ENCODE measurements at places on chromosomes 3 and 15. TPM values are rescaled to one million over a fixed set of nuclear protein-coding genes. Genes with fewer than 3 reads are reported as not detected.

Gene GOLGA6L10
- total RNA-seq, result 0.33 TPM

Gene ALDH1L1
- total RNA-seq, result 39.9 TPM

Gene CATSPER2
- total RNA-seq, result 2.8 TPM

Gene P2RY12
- 2.9 TPM for total RNA-seq

Gene TRH
- total RNA-seq, result not detected

Gene WDR82
- total RNA-seq, result 101 TPM

Gene BOC
- 91.0 TPM for total RNA-seq

Gene BFSP2
- not detected for total RNA-seq

DNA sequence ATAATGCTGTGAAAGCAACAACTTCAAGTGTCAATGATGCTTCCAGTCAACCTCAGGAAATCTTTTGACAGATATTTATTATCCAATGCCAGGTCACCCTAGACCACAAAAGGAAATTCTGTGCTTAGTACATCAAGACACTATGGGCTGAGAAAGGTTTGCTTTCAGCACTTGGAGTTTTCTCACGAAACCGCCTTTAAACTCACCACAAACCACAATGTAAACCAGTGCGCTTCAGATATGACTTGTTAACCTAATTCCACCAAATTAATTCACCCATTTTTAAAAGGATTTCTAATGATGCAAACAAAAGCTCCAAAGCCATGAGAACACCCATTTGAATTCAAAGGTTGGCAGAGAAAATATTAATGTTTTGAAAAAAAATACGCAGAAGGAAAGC is 292.9 kb upstream of the NR2F2 start:
- no peaks in the 10 kb centered on the region for H3K27me3 ChIP-seq
- H3K36me3 ChIP-seq, result no peaks in the 10 kb centered on the region
- peaks cover under 1% of the 10 kb centered on the region for H3K4me1 ChIP-seq
- H3K4me3 ChIP-seq, result no peak overlapping the region
- H3K27ac ChIP-seq, result no peak overlapping the region
- DNase-seq, result peak; percentile 5

- no peaks in the 10 kb centered on the region for H3K27me3 ChIP-seq
- H3K27ac ChIP-seq, result no peak overlapping the region
- no peaks in the 10 kb centered on the region for H3K36me3 ChIP-seq
- H3K4me3 ChIP-seq, result no peak overlapping the region
Measured at GRCh38 chr3:114498539-114499370, 204.9 kb downstream of the TIGIT start.

- H3K27ac ChIP-seq, result no peak overlapping the region
- DNase-seq, result no peak
- H3K4me3 ChIP-seq, result no peak overlapping the region
- peaks cover 21% of the 10 kb centered on the region for H3K36me3 ChIP-seq
Measured at GRCh38 chr3:37093481-37093880, 80.9 kb downstream of the LRRFIP2 start.

- no peaks in the 10 kb centered on the region for H3K4me1 ChIP-seq
- no peaks in the 10 kb centered on the region for H3K36me3 ChIP-seq
- H3K27ac ChIP-seq, result no peak overlapping the region
- no peak for DNase-seq
Measured at GRCh38 chr3:134559591-134559990, 73.7 kb downstream of the CEP63 start.

DNA sequence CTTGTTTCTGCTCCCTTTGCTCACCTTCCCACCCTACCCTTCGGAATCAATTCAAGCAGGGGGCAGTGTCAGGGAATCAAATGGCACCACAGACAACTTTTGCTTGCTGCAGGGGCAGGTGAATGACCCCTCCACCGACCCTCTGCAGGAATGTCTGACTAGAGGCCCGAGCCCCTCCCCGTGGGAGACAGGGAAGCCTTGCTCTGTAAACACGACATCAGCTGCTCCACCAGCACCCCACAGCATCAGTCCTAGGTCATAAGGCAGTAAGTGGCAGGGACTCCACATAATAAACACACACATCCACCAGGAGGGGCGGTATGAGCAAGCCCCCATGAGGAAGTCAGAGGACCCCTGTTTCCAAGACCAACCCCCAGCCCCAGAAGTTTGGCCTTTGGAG is 2.0 kb upstream of the SLC26A6 start:
- H3K27ac ChIP-seq, result no peak overlapping the region
- H3K4me1 ChIP-seq, result peaks cover 22% of the 10 kb centered on the region
- H3K27me3 ChIP-seq, result no peaks in the 10 kb centered on the region
- H3K4me3 ChIP-seq, result no peak overlapping the region
- DNase-seq, result no peak

GRCh38 chr3:130707902-130708601 is 38.6 kb downstream of the PIK3R4 start:
- DNase-seq, result no peak
- no peaks in the 10 kb centered on the region for H3K4me1 ChIP-seq
- no peak overlapping the region for H3K4me3 ChIP-seq
- H3K27me3 ChIP-seq, result no peaks in the 10 kb centered on the region
- H3K27ac ChIP-seq, result no peak overlapping the region

GRCh38 chr3:126014252-126014651 is 45.3 kb downstream of the ROPN1B start:
- no peak overlapping the region for H3K4me3 ChIP-seq
- H3K27ac ChIP-seq, result no peak overlapping the region
- DNase-seq, result no peak
- H3K27me3 ChIP-seq, result no peaks in the 10 kb centered on the region
- H3K4me1 ChIP-seq, result peaks cover 4% of the 10 kb centered on the region
- H3K36me3 ChIP-seq, result peaks cover 78% of the 10 kb centered on the region

DNA sequence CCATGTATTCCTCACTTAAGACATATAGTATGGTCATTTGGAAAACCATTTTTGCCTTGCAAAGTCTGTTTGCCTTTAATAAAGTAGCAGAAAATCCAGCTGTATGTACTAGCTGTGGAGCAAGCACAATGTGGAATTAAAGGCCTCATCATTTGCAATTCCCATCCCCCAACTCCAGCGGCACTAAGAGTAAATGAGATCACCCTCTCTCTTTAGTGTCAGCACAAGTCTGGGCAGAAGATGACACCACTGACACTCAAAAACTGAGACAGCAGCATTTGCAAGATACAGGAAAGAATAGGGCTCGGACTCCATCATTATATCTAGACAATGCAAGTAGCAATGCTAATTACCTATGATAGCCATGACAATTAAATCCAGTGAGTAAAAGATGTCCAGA is 24.7 kb upstream of the DYNC1LI1 start:
- H3K4me3 ChIP-seq, result no peak overlapping the region
- no peaks in the 10 kb centered on the region for H3K36me3 ChIP-seq
- H3K27ac ChIP-seq, result no peak overlapping the region
- no peaks in the 10 kb centered on the region for H3K4me1 ChIP-seq
- peak; percentile 50 for DNase-seq

DNA sequence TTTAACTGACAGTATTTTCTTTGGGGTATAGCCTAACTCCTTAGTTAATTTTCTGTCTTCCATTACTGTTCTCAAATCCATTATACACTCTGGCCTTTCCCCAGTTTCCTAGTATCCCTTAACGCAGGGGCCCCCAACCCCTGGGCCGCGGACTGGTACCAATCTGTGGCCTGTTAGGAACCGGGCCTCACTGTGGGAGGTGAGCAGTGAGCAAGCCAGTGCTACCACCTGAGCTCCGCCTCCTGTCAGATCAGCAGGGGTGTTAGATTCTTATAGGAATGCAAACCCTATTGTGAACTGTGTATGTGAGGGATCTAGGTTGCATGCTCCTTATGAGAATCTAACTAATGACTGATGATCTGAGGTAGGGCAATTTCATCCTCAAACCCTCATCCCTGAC is 75.1 kb downstream of the DOCK3 start:
- H3K27me3 ChIP-seq, result no peaks in the 10 kb centered on the region
- H3K27ac ChIP-seq, result no peak overlapping the region
- H3K36me3 ChIP-seq, result no peaks in the 10 kb centered on the region
- H3K4me3 ChIP-seq, result no peak overlapping the region
- DNase-seq, result no peak

DNA sequence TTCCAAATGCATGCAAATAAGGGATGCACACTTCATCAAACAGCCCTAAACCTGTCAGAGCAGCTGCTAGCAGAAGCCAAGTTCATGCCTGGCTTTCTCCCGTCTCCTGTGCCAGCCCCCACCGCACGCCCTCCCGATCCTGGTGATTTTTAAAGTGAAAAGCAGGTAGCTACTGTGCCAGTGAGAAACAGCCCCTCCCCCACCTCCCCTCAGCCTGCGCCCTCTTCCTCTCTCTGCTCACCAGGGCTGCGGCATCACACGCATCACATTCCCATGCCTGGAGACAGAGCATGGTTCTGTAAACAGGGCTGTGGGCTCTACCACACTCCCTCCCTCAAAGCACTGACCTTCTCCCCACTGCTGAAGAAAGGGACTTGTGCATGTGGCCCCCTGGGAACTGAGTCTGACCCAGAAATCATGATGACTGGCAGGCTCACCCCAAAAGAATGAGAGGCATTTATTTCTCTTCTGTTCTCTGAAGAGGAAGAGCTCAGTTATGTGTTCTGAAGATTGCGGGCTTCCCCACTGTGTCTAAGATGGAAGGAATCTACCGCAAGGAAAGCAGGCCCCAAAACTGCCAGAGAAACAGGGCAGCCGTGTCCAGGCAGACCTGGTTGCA is 14.5 kb upstream of the SLC6A1 start:
- DNase-seq, result no peak
- H3K27me3 ChIP-seq, result no peaks in the 10 kb centered on the region
- H3K4me3 ChIP-seq, result no peak overlapping the region
- H3K4me1 ChIP-seq, result peaks cover 8% of the 10 kb centered on the region

- no peak overlapping the region for H3K4me3 ChIP-seq
- H3K36me3 ChIP-seq, result no peaks in the 10 kb centered on the region
- H3K27ac ChIP-seq, result no peak overlapping the region
- H3K27me3 ChIP-seq, result no peaks in the 10 kb centered on the region
- DNase-seq, result no peak
Measured at GRCh38 chr3:187802928-187803259, 57.6 kb upstream of the BCL6 start.

DNA sequence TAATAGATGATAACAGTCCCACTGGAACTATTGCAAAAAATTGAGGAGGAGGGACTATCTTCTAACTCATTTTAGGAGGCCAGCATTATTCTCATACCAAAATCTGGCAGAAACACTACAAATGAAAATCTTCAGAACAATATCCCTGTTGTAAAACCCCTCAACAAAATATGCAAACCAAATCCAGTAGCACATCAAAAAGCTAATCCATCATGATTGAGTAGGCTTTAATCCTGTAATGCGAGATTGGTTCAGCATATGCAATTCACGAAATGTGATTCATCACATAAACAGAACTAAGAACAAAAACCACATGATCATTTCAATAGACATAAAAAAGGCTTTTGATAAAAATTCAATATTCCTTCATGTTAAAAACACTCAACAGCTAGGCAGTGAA is 23.9 kb upstream of the PLSCR2 start:
- no peaks in the 10 kb centered on the region for H3K27me3 ChIP-seq
- H3K27ac ChIP-seq, result no peak overlapping the region
- H3K36me3 ChIP-seq, result no peaks in the 10 kb centered on the region
- no peak for DNase-seq
- H3K4me3 ChIP-seq, result no peak overlapping the region

GRCh38 chr3:63914312-63914711 is 2.1 kb upstream of the SCAANT1 start:
- H3K4me1 ChIP-seq, result peaks cover 42% of the 10 kb centered on the region
- DNase-seq, result no peak
- peak overlapping the region; percentile 100 for H3K27ac ChIP-seq
- peak overlapping the region; percentile 96 for H3K4me3 ChIP-seq
- no peaks in the 10 kb centered on the region for H3K27me3 ChIP-seq
- no peaks in the 10 kb centered on the region for H3K36me3 ChIP-seq

DNA sequence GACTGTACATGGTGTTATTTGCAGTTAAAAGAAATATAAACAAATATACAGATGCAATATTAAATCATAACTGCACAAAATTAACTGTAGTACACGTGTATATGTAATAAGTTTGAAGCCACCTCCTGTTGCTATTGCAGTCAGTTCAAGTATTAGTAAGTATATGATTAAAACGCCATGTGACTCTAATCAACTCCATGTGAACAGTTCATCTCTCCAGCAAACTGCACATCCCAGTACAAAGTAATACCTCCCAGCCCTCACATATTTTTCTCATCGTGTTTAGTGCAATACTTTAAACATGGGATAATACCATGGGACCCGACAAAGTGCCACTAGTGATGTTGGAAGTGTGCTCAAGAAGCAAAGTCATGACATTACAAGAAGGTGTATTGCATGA is 34.6 kb downstream of the PDCD10 start:
- no peak overlapping the region for H3K27ac ChIP-seq
- no peak for DNase-seq
- no peak overlapping the region for H3K4me3 ChIP-seq

- peaks cover 24% of the 10 kb centered on the region for H3K4me1 ChIP-seq
- no peak for DNase-seq
- no peak overlapping the region for H3K4me3 ChIP-seq
- no peaks in the 10 kb centered on the region for H3K27me3 ChIP-seq
- H3K36me3 ChIP-seq, result no peaks in the 10 kb centered on the region
Measured at GRCh38 chr15:56739964-56740640, 6.8 kb upstream of the ZNF280D start.

DNA sequence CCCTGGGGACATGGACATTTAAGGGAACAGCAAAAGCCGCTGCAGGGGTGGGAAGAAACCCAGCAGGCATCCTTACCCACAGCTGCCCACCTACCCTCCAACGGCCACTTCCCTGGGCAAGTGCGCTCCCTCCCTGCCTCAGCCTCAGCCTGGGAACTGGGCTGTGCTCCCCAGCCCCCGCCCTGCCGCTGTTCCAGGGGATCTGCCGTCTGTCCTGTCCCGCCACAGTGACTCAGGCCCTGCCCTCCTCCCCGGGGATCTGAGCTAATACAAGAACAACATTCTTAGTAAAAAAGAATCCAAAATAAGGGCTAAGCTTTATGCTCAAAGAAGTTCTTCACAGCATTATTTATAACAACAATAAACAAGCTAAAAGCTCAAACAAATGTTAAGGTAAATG is 7.4 kb upstream of the IQSEC1 start:
- H3K4me1 ChIP-seq, result peaks cover 18% of the 10 kb centered on the region
- peaks cover 31% of the 10 kb centered on the region for H3K27me3 ChIP-seq
- H3K4me3 ChIP-seq, result no peak overlapping the region

DNA sequence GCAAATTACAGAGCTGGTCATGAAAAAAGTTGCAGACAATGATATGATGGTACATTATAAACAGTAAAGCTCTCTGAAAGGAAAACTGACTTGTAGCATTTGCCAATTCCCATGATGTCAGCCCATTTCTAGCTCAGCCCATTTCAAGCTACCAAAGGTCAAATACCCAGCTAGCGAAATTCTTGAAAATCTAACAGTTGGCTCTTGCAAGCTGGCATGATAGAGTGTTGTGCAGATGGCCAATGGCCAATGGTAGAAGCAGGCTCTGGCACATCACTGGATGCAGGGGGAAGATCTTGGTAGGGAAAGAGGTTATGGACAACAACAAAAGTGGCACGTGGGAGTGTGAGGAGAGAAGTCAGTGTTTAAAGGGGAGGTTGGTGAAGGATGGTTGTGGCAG is 36.7 kb downstream of the RASGRF1 start:
- H3K36me3 ChIP-seq, result no peaks in the 10 kb centered on the region
- H3K4me1 ChIP-seq, result no peaks in the 10 kb centered on the region
- DNase-seq, result no peak
- H3K4me3 ChIP-seq, result no peak overlapping the region
- H3K27me3 ChIP-seq, result no peaks in the 10 kb centered on the region

- H3K27ac ChIP-seq, result no peak overlapping the region
- no peaks in the 10 kb centered on the region for H3K27me3 ChIP-seq
- no peak overlapping the region for H3K4me3 ChIP-seq
- no peak for DNase-seq
- H3K36me3 ChIP-seq, result no peaks in the 10 kb centered on the region
- no peaks in the 10 kb centered on the region for H3K4me1 ChIP-seq
Measured at GRCh38 chr3:163328680-163329079, 1749.6 kb downstream of the SI start.
